ENCODE measurements at places on chromosomes 6 and 20. TPM values are rescaled to one million over a fixed set of nuclear protein-coding genes. Genes with fewer than 3 reads are reported as not detected.

The APOM gene
- 6.1 TPM for total RNA-seq

- H3K36me3 ChIP-seq: no peaks in the 10 kb centered on the region
- H3K4me1 ChIP-seq: no peaks in the 10 kb centered on the region
- H3K4me3 ChIP-seq: no peak overlapping the region
- DNase-seq: no peak
Measured at GRCh38 chr6:3297006-3297405, 38.3 kb downstream of the PSMG4 start.

DNA sequence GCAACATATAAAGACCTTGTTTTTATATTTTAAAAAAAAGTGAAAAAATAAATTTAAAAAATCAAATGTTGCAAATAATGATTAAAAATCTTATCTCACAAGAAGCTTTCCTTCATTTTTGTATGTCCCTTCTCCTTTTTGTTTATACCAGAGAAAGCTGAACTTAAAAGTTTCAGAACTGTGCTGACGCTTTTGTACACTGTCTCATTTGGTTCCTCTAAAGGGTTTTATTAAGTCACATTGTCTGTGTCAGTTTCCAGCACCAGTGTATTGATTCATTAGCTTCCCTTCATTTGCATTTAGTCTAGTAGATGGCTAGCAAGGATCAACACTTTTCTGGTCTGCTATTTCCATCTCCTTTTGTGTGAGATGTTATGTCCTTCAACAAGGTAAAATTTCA is 6.7 kb downstream of the PCED1A start:
- H3K4me1 ChIP-seq: no peaks in the 10 kb centered on the region
- no peak for DNase-seq
- peaks cover 6% of the 10 kb centered on the region for H3K36me3 ChIP-seq
- no peak overlapping the region for H3K4me3 ChIP-seq

- no peak overlapping the region for H3K27ac ChIP-seq
- H3K4me3 ChIP-seq: no peak overlapping the region
- no peak for DNase-seq
- H3K36me3 ChIP-seq: no peaks in the 10 kb centered on the region
Measured at GRCh38 chr20:9136114-9136513, 67.2 kb downstream of the PLCB4 start.

The COL19A1 gene
- 8.7 TPM for total RNA-seq

The MTFR2 gene
- 2.5 TPM for total RNA-seq

GRCh38 chr6:128250370-128251070 is 269.9 kb downstream of the PTPRK start:
- DNase-seq: no peak
- no peaks in the 10 kb centered on the region for H3K36me3 ChIP-seq
- H3K27me3 ChIP-seq: no peaks in the 10 kb centered on the region
- no peak overlapping the region for H3K4me3 ChIP-seq

DNA sequence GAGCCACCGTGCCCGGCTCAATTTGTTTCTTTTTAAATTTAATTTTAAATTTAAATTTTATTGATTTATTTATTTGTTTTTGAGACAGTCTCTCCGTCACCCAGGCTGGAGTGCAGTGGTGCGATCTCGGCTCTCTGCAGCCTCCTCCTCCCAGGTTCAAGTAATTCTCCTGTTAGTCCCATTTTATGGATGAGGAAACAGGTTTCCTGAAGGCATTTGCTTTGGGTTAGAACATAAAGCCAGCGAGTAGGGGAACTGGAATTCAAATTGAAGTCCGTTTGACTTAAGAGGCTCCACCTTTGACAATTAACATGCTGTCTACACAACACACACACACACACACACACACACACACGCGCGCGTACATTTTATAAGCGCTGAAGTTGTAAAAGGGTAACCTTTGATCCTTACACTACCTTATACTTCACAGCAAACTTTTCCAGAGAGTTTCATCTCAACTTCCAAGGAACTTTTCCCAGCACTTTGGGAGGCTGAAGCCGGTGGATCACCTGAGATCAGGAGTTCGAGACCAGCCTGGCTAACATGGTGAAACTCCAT is 232.0 kb downstream of the BCAS1 start:
- no peak for DNase-seq
- H3K4me1 ChIP-seq: peaks cover 7% of the 10 kb centered on the region
- no peaks in the 10 kb centered on the region for H3K27me3 ChIP-seq

Measured in thymus (tissue), 14 donors.